Mucosa of gallbladder (tissue), 1 donor: ENCODE measurements at places on chromosomes 4 and X. TPM values are rescaled to one million over a fixed set of nuclear protein-coding genes. Genes with fewer than 3 reads are reported as not detected.

Gene HPGDS
- total RNA-seq = 7.8 TPM

Gene VEGFD
- total RNA-seq = 3.2 TPM

GRCh38 chr4:87005369-87005689 lies 70.5 kb downstream of the AFF1 start:
- no peak for DNase-seq

DNA sequence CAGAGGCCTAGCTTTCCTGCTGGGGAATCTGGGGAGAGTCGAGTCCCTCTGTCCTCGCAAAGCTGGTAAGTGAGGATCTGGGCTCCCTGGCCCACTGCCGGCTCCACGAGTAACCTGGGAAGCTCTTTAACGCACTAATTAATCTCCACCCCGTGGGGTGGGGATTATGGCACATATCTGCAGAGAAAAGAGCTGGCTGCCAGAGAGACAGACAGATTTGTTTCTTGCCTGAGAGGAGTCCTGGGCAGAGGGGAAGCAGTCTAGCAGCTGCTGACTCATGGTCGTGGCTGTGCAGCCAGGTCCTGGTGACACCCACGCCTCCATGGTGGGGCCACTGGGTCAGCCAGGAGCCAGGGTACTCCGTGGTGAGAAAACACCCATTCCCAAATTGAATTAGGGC lies 14.0 kb downstream of the SORCS2 start:
- no peak for DNase-seq

GRCh38 chr4:2395584-2395983 lies 22.9 kb downstream of the ZFYVE28 start:
- DNase-seq = no peak

DNA sequence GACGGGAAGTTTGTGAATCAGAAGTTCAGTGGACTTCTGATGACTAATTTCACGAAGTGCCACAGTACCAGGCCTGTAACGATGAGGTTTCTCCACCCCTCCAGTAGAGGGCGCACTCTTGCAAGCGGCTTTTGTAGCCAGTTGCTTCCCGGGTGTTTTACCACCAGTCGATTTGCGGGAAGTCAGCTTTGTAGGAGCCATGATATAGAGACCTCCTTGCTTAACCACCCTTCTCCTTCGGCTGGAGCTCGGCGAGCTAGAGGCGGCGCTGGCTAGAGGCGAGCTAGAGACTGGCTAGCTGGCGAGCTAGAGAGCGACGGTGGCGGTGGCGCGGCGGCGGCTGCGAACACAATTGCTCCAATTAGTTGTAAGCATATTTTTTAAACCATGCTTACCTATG lies 72.0 kb downstream of the IL1RAPL1 start:
- DNase-seq = no peak

GRCh38 chr4:169795585-169795984 lies 37.8 kb upstream of the HPF1 start:
- no peak for DNase-seq
